ENCODE measurements at places on chromosomes 1 and 21. TPM values are rescaled to one million over a fixed set of nuclear protein-coding genes. Genes with fewer than 3 reads are reported as not detected.

Gene RGS8
- total RNA-seq = not detected

Gene TNFRSF14
- total RNA-seq = 12.3 TPM

Gene OVAAL
- not detected for total RNA-seq

Gene AK5
- total RNA-seq = not detected

Gene ARHGEF16
- total RNA-seq = 22.8 TPM

Gene WNT3A
- total RNA-seq = under 0.01 TPM

Gene NEK2
- total RNA-seq = under 0.01 TPM

Gene SPOCD1
- 26.3 TPM for total RNA-seq

Gene LCE1A
- total RNA-seq = not detected

Gene WDR64
- total RNA-seq = not detected

Gene FAM3B
- not detected for total RNA-seq

Gene IL12RB2
- total RNA-seq = 1.0 TPM

Gene CFAP57
- 0.07 TPM for total RNA-seq

Gene C8B
- not detected for total RNA-seq

Gene CFHR4
- total RNA-seq = not detected

Gene HES2
- total RNA-seq = 174 TPM

Gene DOP1B
- 7.5 TPM for total RNA-seq

Measured in nasal cavity respiratory epithelium epithelial cell of viscerocranial mucosa (primary cell).